ENCODE measurements at places on chromosomes 2 and 18.

DNA sequence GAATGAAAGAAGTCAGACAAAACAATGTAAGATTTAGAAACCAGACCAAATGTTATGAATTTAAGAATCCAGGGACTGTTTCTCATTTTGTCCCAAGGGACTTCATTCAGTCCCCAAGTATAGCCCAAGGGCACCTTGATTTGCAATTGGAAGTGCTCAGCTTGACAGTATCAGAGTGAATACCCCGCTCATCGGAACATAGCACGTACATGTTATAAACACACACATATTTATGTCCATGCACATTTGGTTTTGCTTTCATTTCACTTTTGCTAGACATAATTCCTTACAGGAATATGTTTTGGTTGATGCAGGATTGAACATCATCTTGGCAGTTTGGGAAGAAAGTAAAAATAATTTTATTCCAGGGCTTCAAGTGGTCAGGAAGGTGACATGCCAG, 100.2 kb downstream of the PID1 start:
- DNase-seq: no peak

GRCh38 chr18:78192054-78192453, 787.6 kb upstream of the SALL3 start:
- DNase-seq: no peak

GRCh38 chr2:216596980-216597509, 36.2 kb upstream of the IGFBP2 start:
- peak; percentile 67 for DNase-seq

DNA sequence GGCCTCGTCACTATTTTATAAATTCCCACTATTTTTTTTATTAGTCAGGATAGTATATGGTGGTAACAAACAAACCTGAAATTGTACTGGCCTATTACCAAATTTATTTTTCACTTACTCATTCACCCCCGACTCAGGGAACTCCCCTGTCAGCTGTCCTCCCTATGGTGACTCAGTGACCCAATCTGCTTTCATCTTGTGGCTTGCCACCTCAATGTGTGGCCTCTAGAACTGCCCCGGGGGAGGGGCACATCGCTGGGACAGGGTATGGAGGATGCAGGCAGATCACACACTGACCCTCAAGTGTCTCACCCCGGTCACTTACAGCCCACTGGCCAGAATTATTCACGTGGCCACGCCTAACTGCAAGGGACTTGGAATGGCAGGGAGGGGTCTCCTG, 71.6 kb downstream of the ACTR2 start:
- no peak for DNase-seq

DNA sequence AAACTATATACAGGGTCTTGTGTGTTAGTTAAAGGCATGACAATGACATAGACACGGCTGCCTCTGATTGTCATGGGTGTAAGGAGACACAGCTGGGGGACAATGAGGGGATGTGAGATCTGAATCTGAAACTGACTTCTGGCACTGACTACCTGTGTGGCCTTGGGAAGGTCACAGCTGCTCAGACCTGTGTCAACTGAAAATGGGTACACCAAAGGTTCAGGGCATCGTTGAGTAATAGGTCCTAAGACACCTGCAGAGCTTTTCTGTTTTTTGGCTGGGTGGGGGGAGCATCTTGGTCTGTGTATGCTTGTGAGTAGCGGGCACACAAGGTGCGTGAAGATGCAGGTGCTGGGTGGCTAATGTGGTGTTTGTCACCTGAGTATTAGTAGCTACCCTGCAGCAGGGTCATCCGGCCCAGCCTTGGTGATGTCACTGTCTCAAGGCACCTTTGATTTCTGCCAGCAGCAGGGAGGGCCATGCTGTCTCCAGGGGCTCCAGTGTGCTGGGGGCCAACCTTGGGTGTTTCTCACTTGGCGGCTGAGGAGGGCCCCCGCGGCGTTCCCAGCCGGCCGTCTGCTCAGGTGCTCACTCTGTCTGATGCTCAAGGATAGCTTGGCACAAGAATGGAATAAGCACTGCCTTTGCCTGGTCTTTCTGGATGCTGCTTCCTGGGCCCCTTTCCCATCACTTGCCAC, 53.1 kb upstream of the HS6ST1 start:
- DNase-seq: no peak

DNA sequence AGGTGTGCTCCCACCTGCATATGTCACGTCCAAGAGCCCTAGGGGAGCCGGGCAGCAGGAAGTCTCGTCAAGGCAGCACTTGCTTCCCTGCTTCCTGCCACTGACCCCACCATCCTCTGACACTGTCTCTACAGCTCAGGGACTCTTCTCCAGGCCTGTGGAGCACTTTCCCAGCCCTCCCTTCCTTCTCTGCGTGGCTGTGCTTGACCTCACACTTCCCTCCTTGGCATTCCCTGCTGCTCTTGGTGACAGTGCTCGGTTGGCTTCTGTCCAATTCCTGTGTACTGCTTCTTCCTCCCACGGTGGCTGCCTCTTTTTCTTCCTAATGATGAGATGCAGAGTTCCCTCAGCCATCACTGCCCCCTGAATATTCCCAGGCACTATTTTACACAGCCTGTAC, 2.8 kb downstream of the CIDEA start:
- DNase-seq: no peak

- DNase-seq: peak; percentile 35
These were observed 1.7 kb upstream of the CTDSP1 start for GRCh38 chr2:218397820-218398436.

- DNase-seq: no peak
These were observed 694.9 kb upstream of the KLHL29 start for GRCh38 chr2:22690096-22690495.

DNA sequence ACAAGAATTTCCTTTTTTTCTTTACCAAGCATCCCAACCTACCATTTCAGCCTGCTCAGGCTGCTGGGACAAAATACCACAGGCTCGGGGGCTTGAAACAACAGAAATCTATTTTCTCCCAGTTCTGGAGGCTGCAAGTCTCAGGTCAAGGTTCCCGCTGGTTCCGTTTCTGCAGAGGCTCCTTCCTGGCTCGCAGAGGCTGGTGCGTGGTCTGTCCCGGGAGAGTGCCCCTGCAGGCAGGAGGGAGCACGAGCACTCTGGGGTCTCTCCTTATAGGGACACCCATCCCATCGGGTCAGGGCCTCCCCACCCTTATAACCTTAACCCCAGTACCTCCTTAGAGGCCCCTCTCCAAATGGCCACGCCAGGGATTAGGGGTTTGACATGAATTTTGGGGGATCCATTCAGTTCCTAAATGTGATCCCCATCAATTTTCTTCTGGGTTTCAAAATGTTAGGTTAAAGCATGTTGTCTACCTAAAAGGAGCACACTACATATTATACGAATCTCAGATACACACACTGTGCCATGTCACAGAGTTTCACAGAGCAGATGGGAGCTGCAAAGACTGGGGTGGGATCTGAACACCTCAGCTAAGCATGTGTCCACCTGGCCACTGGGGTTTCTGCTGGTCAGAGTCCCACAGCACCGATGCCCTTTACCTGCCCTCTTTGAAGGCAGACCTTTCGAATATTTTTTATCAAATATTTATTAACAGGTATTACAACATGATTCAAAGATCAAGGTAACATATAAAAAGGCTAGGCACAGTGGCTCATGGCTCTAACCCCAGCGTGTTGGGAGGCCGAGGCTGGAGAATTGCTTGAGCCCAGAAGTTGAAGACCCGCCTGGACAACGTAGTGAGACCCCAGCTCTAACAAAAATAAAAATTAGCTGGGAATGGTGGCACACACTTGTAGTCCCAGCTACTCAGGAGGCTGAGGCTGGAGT, 17.6 kb upstream of the ADI1 start:
- DNase-seq: peak; percentile 58

GRCh38 chr2:156810094-156810493, 373.9 kb downstream of the GPD2 start:
- no peak for DNase-seq

DNA sequence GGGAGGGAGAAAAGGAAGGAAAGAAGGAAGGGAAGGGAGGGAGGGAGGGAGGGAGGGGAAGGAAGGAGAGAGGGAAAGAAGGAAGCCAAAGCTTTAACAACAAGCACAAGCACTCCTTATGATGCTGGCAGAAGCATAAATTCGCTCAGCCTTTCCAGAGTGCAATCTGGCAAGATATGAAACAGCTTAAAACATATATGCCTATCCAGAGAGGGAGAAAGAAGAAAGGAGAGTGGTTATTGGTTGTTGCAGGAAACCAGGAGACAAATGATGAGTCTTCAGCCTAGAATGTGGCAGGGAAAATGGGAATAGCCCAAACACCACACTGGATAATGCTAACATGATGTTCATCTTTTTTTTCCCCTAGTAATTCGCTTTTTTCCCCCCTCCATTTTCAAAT, 64.0 kb downstream of the STPG4 start:
- DNase-seq: no peak

GRCh38 chr2:188320861-188321260, 29.2 kb downstream of the GULP1 start:
- no peak for DNase-seq

- no peak for DNase-seq
These were observed 35.9 kb upstream of the SCN9A start for GRCh38 chr2:166411473-166412230.

- DNase-seq: peak; percentile 20
These were observed 14.1 kb upstream of the ZSWIM2 start for GRCh38 chr2:186862869-186863709.

DNA sequence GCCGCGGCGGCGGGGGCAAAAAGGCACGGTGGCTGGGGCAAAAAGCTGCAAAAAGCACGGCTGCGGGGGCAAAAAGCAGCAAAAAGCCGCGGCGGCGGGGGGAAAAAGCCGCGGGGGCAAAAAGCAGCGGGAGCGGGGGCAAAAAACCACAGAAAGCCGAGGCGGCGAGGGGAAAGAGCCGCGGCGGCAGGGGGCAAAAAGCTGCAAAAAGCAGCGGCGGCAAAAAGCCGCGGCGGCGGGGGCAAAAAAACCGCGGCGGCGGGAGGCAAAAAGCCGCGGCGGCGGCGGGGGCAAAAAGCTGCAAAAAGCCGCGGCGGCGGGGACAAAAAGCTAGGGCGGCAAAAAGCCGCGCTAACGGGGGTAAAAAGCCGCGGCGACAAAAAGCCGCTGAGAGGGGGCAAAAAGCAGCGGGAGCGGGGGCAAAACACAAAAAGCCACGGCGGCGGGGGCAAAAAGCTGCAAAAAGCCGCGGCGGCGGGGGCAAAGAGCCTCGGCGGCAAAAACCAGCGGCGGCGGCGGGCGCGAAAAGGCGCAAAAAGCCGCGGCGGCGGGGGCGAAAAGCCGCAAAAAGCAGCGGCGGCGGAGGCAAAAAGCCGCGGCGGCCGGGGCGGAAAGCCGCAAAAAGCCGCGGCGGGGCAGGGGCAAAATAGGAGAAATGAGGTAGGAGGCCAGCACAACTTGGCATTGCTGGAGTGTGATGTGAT, 123.4 kb downstream of the ANKRD30BL start:
- peak; percentile 20 for DNase-seq

GRCh38 chr2:70685771-70686171, 82.2 kb downstream of the ADD2 start:
- DNase-seq: peak; percentile 38

DNA sequence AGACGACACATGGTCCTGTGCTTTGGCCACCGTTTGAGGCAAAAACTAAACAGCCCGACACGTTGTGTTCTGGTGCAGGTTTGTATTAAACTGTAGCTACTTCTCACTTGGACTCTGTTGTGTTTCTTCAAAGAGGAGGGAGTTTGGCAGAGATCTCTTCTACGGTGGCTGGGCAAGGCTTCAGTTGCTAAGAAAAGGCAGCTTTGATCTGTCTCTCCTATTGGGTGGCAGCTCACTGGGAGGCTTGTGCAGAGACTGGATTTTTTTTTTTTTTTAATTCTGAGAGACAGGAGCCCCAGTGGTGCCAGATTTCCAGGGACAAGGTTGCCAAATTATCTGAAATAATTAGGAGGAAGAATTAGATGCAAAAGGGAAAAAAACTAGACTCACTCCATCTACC, 20.2 kb upstream of the MAPRE3 start:
- no peak for DNase-seq

- no peak for DNase-seq
These were observed 658.4 kb downstream of the NYAP2 start for GRCh38 chr2:226057914-226058313.

DNA sequence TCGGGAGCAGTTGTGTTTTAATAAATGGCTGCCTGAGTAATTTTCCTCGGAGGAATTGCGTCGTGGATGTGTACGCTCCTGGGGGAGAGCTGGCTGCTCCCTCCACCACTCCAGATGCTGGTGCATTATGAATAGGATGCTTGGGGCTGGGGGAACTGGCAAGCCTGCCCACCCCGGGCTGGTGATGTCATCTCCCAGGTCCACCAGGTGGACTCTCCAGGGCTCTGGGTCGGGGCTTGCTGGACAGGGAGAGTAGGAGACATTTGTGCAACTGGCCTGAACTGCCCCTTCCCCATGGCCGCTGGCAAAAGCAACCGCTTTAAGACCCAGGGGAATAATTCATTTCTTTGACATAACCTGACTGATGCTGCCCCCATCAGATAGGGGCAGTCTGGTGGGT, 158.7 kb downstream of the KLHL29 start:
- no peak for DNase-seq

DNA sequence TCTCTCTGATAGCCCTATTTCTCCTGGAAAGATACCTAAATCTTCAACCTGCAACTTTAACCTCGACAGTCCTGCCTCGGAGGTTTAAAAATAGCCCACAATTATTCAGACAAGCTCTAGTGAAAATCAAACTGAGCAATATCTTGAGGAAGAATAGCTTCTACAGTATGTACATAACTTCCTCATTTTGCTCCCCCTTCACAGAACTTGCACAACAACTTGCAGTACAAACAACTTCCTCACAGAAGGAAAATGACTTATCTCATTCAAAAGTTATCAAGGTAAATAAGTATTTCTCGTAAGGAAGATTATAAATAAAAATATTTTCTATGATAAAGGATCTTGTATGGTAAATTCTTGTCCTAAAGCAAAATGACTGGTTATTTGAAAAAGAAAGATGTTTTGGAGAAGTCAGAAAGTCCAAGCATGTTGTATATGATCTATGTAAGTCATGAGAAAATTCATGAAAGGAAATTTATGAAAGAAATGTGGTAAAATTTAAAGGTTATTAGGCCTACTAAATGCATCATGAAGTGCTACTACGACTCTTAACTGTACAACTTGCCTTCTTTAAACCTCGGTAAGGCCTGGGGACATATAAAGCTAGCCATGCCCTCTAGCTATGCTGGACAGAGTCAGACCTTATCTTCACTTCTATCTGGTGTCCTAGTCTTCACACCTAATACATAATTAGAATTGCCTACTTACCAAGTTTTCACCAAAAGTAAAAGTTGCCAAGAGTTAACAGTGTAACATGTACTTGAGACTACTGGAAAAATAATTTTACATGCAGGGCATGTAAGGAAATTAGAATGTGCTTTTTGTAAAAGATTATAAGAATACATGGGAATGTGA, 394.5 kb downstream of the DLGAP1 start:
- DNase-seq: no peak

- no peak for DNase-seq
These were observed 191.4 kb upstream of the CHAC2 start for GRCh38 chr2:53576166-53576565.

- DNase-seq: no peak
These were observed 816.4 kb downstream of the SOCS6 start for GRCh38 chr18:71105078-71105819.

GRCh38 chr2:207103132-207103531, 62.6 kb downstream of the KLF7 start:
- DNase-seq: no peak

GRCh38 chr18:75405351-75405750, 22.2 kb downstream of the SMIM21 start:
- DNase-seq: no peak

Data from D341Med (cell line).